ENCODE measurements at places on chromosomes 16 and 17.

DNA sequence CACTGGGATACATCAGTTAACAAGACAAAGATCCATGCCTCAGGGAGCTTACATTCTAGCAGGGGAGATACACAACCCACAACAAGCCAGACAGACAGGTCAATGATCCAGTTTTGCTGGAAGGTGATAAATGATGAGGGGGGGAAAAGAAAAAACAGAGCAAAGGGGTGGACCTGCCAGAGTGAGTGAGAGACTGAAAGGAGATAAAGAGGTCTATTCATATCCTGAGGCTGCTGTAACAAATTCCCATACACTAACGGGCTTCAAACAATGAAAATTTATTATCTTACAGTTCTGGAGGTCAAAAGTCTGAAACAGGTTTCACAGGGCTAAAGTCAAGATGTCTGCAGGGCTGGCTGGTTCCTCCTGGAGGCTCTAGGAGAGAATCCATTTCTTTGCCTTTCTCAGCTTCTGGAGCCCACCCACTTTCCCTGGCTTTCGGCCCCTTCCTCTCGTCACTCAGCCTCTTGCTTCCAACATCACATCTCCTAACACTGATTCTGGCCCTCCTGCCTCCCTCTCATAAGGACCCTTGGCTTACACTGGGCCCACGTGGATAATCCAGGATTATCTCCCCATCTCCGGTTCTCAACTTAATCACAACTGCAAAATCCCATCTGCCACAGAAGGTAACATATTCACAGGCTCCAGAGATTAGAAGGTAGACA is 81.5 kb downstream of the GAS7 start:
- no peak for DNase-seq

DNA sequence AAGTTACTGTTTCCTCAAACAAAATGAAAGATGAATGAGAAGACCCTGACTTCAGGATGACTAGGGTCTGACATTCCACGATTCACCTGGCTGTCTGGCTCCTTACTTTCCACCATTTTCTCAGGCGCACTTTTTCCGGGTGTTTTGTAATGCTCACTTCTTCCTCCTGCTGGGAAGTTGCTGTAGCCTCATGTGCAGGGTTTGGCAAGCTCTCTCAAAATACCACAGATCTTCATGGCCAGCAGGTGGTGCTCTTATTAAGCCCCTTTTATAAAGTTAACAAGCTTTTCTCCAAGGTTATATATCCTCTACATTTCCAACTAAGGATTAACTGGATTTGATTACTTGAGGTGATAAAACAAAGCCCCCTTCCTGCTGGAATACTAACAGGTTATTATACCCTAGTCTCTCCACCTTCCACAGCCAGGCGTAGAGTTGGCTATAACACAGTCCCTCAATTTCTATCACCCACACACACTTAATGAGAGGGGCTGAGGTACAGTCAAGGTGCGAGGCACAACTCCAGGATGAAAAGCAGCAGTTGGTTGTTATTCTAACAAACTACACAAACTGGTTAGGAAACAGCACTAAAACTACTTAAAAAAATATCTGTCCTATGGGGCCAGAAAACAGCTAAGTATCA is 45.4 kb downstream of the STH start:
- no peak for DNase-seq

DNA sequence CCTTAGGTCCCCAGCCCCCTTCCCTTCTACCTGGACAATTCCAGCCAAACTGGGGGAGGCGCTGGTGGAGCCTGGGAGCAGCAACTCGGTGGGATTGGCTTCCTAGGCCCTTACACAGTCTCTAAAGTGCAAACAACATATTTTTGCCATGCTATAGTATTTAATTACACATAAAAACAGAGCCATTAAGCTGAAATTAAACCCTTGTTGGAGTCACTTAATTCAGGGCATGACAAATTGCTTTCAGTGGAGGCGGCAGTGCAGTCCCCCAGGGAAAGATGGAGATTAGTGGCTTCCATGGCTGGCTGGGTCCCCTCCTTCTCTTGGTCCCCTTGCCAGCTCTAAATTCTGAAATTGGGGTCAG is 17.3 kb downstream of the IGFBP4 start:
- no peak for DNase-seq

GRCh38 chr17:80478487-80479245 is 2.3 kb upstream of the NPTX1 start:
- DNase-seq: no peak

DNA sequence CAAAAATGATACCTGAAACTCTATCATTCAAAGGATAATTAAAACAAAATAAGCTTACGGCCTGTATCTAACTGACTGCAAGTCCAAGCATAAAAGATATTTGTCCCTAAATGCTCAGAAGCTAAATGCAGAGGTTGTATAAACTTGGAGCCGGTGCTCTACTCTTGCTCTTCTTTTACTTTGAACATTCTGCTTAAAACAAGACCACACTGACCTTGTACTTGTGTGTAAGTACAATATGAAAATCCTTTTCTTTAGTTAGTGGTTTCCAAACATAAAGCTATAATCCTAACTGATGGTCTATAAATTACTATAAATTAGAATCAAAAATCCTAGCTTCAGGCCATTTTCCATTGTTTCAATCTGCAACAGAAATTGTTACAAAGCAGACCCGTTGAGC is 74.6 kb downstream of the SPAG9 start:
- DNase-seq: no peak

- no peak for DNase-seq
Measured at GRCh38 chr16:84153660-84154214, 8.6 kb downstream of the DNAAF1 start.

- no peak for DNase-seq
Measured at GRCh38 chr17:8720596-8720995, 24.0 kb downstream of the CCDC42 start.

- DNase-seq: no peak
Measured at GRCh38 chr16:57982385-57982784, 11.5 kb upstream of the CNGB1 start.

All from cortex of kidney (tissue), 1 donor.